ACHN (cell line): ENCODE measurements at places on chromosomes 7 and 10.

DNA sequence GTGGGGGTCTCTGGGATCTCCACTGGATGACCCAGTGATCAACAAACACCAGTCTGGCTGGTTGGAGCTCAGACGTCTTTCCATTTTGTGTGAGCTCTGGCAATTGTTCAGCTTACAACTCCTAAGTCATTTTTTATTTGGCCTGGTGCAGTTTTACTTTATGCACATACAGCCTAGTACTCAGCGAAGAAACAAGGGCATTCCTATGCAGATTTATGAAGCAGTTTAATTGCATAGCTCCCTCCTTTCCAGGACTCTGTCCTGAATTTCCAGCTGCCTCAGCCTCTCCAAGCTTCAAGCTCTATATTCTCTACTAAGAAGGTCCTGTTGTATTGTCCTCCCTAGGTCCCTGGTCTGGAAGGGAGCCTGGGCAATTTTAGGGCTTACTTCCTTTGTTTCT, 145.6 kb upstream of the GALNT17 start:
- DNase-seq, result no peak

GRCh38 chr7:146146831-146147486, 30.4 kb downstream of the CNTNAP2 start:
- peak; percentile 3 for DNase-seq

GRCh38 chr10:69503896-69504265, 52.6 kb downstream of the TSPAN15 start:
- no peak for DNase-seq

DNA sequence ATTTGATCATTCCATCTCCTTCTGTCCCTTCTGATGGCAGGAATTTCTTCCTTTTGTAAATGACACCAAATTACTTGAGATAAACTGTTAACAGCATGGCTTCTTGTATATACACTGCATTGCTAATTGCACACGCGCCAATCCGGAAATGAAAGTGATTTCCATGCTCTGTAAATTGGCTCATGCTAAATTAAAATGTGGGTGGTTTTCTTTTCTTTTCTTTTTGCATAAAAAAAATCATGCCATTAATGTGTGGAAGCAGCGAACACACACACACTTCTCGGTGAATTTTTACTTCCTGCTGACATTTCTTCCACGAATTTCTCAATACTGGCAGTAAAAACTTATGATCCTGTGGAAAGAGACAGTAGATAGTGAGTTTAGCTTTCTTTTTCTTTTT, 123.1 kb upstream of the CCDC6 start:
- no peak for DNase-seq
